ENCODE measurements at places on chromosomes 2 and 18.

GRCh38 chr2:218875692-218876246, 4.9 kb upstream of the WNT10A start:
- DNase-seq = no peak

DNA sequence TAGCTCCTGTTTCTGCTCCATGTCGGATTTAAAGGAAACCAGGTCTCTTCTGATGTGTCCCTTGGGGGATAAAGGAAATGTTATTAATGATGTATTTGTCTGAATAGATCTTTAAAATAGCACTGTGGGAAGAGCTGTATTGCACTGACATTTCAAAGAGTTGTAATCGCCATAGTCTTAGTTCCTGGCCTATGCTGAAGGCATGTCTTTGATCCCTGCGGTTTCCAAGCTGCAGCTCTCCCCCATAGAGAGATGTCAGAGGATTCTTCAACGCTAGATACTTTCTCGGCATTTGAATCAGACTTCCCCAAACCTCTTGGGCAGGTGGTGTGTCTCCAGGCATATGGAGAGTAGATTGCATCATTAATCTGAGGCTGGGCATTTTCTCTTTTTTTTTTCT, 40.4 kb downstream of the NAT8 start:
- no peak for DNase-seq

DNA sequence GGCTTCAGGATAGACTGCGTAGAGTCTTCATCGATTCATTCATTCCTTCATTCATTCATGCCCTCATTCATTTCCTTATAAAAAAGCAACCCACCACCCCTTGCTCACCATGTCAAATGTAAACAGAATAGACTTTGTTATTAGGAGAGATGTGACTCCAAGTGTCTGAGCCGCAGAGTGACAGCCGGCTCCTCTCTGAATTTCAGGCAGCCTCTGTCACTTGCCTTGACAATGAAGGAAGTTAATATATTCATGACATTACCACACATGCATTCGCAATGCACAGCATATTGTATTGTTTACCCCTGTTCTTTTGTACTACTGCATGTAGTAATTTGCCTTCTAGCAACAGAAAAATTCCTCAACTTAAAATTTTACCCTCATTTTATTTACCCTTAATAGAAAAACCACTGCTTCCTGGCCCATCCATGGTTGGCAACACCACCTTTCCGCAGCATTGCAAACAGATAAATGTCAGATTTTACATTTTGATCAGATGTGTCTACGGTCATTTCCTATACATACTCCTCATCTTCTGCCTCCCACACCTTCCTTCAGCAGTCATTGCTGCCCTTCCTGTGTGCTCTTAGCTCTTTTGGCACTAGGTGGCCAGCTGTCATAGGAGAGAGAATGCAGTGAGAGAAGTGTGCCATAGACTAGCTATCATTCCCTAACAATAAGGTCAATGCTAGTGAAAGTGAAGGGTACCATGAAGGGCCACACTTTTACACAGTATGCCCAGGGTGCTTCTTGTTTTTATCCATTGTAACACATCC, 1090.8 kb downstream of the BCL11A start:
- no peak for DNase-seq

DNA sequence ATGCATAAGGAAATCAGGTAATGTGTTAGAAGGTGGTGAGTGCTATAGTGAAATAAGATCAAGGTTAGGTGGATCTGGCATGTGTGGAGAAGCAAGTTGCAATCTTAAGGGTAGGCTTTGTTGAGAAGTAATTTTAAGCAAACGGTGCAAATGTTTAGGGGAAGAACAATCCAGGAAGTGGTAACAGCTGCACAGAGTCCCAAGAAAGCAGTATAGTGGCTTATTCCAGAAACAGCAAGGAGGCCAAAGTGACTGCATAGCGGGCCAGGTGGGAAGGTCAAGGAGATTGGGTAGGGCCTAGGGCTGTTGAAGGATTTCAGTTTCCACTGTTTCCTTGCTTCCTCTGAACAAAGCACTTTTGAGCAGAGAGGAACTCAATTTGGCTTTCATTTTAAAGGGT, 30.0 kb upstream of the RAB1A start:
- peak; percentile 31 for DNase-seq

GRCh38 chr2:130135692-130136541, 6.9 kb upstream of the POTEF start:
- DNase-seq = no peak

DNA sequence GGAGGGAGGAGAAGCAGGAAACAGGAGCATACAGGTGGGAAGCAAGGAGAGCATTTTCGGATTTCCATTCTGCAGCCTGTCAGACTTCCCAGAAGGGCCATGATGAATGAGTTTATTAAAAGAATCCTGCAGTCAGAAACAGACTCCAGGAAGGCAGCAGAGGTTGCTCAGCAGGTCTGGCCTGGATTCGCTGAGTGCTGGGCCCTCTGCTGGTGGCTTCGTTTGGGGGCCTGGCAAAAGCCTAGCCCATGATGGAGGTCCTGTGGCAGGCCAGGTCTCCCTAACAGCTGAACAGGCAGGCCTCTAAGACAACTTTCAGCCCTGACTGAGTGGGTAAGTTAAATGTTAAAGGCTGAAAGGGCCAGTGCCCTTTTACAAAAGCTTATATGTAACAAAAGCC, 108.2 kb upstream of the CAPN13 start:
- DNase-seq = no peak

GRCh38 chr18:55981712-55982475, 393.9 kb upstream of the TCF4 start:
- DNase-seq = no peak

DNA sequence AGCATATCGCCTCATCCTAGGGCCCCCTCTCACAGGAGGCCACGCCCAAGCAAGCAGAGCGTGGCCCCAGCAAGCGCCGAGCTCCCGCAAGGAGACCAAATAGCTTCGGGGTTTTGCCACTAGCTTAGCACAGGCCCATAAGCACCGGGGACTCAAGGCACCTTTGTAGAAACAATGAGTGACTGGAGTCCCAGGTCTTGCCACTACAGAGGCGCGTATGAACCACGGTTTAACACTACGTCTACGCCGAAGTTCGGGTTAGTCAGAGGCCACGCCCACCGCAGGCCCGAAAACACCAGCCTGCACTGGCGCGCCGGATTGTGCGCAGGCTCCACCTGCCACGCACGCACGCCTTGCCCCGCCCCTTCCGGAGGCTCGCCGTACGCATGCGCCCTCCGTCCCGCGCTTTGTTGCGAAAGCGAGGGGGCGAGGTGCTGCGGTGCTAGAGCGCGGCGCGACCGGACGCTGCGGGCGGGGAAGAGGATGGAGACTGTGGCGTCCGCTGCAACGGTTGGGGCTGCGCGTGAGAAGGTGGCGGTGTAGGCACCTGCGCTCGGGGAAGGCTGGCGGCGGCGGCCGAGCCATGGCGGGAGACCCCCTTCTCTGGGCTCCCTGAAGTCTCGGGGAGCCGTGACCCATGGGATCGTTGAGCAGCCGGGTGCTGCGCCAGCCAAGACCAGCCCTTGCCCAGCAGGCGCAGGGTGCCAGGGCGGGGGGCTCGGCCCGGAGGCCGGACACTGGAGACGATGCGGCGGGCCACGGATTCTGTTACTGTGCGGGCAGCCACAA, at the start of gene GMCL1:
GMCL1 (plus strand) TSS at position 405 of the 789 bp plus-strand sequence; CDS start at position 638, 233 bp downstream.
- DNase-seq = peak; percentile 93

GRCh38 chr2:1717113-1717512, 27.2 kb downstream of the PXDN start:
- no peak for DNase-seq

GRCh38 chr2:216618785-216619184, 14.4 kb upstream of the IGFBP2 start:
- DNase-seq = no peak
